ENCODE measurements at places on chromosomes 16 and 17. TPM values are rescaled to one million over a fixed set of nuclear protein-coding genes. Genes with fewer than 3 reads are reported as not detected.

MAF gene
- 24.5 TPM for total RNA-seq

- no peak for DNase-seq
Measured at GRCh38 chr16:55955845-55956244, 80.7 kb upstream of the CES5A start.

DNA sequence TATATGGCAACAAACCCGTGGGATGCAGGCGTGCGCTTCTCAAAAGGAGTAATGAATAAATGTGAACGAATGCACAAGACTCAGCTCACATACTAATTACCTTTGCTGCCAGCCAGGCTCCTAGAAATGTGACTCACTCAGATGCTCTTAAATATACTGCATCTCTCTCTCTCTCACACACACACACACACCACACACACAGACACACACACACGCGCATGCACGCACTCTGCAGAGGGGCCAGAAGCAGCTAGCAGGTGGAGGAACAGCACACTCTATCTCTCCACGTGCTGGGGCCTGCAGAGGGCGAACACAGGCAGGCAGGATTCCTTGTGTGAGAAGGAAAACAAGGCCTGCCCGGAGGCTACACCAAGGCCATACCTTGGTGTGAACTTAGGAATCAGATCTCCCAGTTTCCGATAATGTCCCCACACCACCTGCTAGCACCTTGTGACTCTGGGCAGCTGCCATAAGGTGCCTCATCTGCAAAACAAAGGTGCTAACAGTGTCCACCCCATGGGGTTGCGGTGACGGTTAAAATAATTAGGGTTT, 5.3 kb downstream of the GPRC5B start:
- DNase-seq = peak; percentile 23

- peak; percentile 75 for DNase-seq
Measured at GRCh38 chr17:80866050-80866793, 125.4 kb upstream of the CHMP6 start.

GRCh38 chr16:1435921-1436697, 5.2 kb downstream of the PERCC1 start:
- no peak for DNase-seq

ASPHD1 gene
- total RNA-seq = 4.0 TPM

DNA sequence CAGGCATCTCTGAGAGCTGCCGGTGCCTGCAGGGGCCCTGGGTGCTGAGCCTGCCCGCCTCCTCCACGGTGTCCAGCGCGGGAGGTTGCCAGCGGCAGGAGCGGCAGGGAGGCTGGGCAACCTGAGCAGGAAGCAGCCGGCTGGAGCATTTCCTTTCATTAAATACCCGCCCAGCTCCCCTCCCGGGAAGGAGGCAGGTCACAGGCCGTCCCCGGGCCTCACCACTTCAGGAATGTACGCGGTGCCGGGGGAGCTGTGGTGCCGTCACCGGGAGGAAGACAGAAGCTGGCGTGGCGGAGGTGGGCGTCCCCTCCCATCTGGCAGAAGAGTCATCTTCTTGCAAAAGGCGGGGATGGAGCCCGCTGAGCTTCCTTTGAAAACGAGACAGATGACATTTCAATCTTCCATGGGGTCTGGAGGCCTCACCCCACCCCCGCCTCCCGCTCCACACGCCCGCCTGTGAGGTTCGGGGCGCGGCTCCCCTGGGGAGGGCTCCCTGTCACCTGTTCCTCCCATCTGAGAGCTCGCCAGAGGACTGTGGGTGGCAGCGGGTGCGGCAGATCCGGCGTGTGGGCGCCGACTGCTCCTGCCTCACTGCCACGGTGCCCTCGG, 16.0 kb downstream of the SOX8 start:
- peak; percentile 73 for DNase-seq
